Occipital lobe (tissue), 3 donors: ENCODE measurements at places on chromosomes 7 and 10. TPM values are rescaled to one million over a fixed set of nuclear protein-coding genes. Genes with fewer than 3 reads are reported as not detected.
A peak's percentile ranks its signal among the peaks of the same experiment; 100 is the strongest.

DNA sequence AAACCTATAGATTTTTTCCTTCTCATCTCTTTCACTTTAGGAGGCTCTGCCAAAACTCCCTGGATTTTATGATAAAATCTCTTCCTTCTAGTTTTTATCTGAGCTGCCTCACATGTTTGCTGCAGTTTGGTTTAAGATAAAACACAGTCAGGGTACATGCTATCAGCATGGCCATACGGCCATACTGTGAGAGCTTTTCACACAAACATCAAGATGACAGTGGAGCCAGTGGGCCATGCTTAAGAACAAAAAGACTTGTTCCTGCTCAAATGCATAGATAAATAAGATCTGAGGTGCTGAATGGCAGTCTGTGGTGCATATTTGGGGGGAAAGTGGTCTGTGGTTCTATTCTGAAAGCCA, 91.0 kb downstream of the ELMO1 start:
- DNase-seq, result no peak

ARMH3 gene
- 25.1 TPM for total RNA-seq

NEURL1 gene
- total RNA-seq, result 25.1 TPM

GRCh38 chr7:120731271-120731670, 126.7 kb downstream of the TSPAN12 start:
- DNase-seq, result no peak

RBM20 gene
- total RNA-seq, result 2.2 TPM

DNA sequence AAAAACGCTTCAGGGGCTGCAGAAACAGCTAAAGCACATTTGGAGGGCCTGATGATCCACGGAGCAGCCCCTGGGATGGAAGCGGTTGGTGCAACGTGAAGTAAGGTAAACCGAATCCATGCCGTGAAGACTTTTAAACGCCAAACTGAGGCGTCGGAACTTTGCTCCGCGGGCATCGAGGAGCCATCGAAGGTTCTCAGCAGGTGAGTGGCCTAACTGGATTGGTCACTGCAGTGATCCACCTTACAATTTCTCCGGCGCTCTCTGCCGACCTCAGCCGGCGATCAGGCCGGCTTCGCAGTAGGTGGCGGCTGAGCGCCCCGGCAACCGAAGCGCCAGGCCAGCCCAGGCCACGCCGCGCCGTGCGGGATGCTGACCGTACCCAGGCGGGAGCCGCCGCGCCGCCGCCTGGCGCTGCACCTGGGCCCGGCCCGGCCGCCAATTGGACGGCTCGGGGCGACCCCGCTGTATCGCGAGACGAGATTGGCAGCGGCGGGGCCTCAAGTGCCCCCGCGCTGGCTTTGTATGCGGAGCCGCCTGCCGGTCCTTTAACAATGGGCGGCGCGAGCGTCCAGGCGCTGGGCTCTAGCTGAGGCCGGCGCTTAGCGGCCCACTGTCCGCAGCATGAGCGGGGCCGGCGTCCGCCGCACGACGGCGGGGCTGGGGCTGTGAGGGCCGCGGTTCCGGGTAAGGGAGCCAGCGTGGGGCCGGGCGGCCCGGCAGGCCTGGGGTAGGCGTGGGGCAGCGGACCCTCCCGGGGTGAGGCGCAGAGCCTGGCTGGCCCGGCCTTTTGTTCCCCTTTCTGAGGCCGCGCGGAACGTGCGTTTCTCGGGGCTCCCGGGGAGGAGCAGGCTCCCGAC, at the start of gene CCNJ:
Gene CCNJ, plus strand, starts transcription at position 551 of the 860 bp plus-strand sequence. CDS start 811 bp downstream, outside the sequence.
- DNase-seq, result peak; percentile 78

- DNase-seq, result no peak
These were observed 223.2 kb upstream of the LRRN3 start for GRCh38 chr7:110867771-110868170.

DNA sequence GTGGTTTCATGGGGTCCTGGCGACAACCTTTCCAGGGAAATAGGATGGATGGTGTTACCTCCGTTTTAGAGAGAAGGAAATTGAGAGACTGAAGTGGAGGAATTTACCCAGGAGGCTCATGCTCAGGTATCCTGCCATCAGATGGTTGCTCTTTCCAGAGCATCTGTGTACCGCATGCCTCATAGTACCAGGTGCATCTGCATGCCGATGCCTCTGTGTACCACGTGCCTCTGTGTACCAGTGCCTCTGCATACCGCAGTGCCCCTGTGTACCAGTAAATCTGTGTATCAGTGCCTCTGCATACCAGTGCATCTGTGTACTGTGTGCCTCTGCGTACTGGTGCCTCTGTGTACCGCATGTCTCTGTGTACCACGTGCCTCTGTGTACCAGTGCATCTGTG, 3.2 kb downstream of the VWA2 start:
- DNase-seq, result no peak

DNA sequence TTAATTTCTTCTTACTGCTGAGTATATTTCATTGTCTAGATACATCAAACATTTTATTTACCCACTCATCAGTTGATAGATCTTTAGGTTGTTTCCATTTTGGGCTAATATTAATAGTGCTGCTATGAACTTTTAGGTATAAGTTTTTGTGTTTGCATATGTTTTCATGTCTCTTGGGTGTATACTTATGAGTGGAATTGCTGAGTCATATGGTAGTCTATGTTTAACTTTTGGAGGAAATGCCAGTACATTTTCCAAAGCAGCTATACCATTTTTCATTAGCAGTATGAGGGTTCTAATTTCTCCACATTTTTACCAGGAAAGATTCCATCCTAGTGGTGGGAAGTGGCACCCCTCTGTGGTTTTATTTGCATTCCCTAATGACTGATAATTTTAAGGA, 101.1 kb downstream of the ANKRD30A start:
- no peak for DNase-seq

GHRHR gene
- not detected for total RNA-seq

ASAH2 gene
- 1.7 TPM for total RNA-seq
